ENCODE measurements at places on chromosomes 12 and 14.

DNA sequence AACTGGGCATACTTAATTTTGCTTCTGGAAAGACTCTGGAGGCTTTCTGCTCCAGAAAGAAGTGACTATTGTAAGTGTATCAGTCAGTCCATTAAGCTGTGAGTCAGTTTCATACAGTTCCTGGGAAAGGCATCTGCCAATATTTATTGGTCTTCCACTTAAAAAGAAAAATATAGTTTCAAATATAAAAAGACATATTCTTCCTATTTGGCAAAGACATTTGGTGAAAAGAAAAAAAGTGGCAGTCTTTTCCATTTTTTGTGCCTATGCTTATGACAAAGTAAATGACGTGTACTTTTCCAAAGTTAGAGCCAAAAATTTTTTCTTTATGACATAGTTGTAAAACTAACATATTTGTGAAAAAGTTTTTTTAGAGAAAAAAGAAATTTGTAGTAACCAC is 12.3 kb downstream of the TMEM30B start:
- no peak for DNase-seq

- no peak for DNase-seq
Observed at GRCh38 chr14:22417914-22418313, 171.1 kb downstream of the DAD1 start.

GRCh38 chr14:26332966-26333365 is 264.9 kb downstream of the NOVA1 start:
- no peak for DNase-seq

GRCh38 chr12:3281588-3282383 is 204.6 kb downstream of the TSPAN9 start:
- DNase-seq: no peak

- DNase-seq: no peak
Observed at GRCh38 chr12:11837216-11837934, 187.9 kb downstream of the ETV6 start.

DNA sequence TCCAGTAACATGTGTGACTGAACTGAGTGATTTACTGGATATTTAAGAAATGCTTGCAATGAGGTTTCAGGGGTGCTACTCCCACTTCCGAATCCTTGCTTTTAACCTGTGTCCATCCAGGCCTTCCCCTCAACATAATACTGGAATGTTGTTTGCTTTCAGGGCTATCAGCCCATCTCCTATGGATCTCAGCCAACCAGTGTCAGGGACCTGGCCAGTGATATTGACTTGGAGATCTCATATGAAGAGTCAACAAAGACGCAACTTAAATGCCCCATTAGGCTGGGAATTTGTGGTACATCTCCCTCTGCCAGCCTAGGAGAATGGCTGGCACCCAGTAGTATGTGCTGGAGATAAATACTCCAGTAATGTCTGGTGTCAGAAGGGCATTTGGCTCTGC is 889 bp upstream of the IFT43 start:
- no peak for DNase-seq

GRCh38 chr12:51721282-51721940 is 127.1 kb downstream of the FIGNL2 start:
- DNase-seq: no peak

DNA sequence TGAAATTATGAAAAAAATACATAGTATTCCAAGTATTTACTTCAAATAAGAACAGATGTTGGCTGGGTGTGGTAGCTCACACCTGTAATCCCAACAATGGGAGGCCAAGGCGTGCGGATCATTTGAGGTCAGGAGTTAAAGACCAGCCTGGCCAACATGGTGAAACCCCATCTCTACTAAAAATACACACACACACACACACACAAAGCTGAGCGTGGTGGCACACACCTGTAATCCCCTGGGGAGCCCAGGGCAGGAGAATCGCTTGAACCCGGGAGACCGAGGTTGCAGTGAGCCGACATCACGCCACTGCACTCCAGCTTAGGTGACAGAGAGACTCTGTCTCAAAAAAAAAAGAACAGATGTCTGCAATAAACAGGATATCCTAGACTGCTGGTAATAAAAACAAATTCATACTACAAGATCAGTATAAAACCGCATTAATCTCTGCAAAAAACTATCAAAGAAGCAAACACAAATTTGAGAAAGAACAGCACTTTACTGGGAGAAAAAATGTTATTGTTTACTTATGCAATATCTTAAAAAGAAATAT is 23.8 kb downstream of the EEA1 start:
- no peak for DNase-seq

DNA sequence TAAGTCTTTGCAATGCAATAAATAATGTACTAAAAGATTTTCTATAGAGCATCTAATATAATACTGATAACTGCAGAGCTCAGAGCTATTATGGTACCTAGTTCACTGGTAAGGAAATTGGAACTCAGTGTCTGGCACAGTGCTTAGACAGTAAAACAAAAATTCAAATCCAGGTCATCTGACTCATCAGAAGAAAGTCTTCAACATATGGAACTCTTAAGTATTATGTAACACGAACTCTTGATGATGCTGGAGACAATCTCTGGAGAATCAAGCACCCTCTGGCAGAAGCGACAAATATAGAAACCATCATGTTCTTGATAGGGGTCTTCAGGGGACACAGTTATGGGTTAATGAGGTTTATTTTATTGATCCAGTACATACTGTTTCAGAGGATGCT is 37.3 kb upstream of the TRHDE start:
- no peak for DNase-seq

DNA sequence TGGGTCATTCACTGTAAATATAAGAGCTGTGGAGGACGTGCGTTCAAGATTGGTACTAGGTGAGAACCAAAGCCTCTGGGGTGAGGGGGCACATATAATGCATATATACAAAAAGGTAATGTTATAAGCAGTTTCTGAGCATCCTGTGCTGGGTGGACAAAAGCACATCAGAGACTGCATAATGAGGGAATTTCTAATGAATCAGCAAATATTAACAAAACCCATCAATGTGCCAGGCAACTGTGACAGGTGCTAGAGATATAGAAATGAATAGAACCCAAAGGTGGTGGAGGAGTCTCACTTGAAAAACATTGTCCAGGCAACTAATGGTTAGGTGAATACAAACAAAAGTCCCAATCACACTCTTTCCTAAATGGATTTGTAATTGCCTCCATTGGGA is 74.7 kb downstream of the GPR65 start:
- no peak for DNase-seq

DNA sequence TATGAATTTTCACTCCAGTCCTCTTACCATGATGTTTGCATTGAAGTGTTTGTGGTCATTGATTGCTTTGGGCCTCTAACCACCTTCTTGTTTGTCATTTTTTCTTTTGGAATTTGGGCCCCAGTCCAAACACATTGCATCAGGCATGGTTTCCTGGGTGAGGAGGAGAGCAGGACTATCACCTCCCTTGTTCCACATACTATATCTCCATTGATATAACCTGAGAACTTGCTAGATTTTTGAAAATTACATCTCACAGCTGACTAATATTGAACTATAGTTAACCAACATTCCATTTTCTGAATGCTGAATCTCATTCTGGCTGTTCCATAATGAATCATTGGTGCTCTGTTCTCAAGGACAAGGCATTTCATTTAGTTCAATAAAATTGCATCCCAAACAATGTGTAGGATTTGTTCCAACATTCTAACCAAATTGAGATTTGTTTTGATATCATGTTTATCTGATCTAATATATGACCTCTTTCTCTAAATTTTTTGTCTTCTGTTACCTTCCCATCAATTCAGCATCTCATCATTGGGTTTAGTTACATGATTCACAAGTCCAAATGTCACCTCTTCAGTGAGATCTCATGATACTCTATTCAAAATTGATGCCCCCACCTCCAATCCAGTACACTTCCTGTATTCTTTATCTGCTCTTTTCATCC is 329.0 kb downstream of the ZFP36L1 start:
- no peak for DNase-seq

- DNase-seq: no peak
Observed at GRCh38 chr12:91819132-91819447, 326.6 kb downstream of the BTG1 start.

- no peak for DNase-seq
Observed at GRCh38 chr12:4526923-4527546, 11.7 kb upstream of the RAD51AP1 start.

- no peak for DNase-seq
Observed at GRCh38 chr12:109591041-109591440, 17.4 kb downstream of the MVK start.

DNA sequence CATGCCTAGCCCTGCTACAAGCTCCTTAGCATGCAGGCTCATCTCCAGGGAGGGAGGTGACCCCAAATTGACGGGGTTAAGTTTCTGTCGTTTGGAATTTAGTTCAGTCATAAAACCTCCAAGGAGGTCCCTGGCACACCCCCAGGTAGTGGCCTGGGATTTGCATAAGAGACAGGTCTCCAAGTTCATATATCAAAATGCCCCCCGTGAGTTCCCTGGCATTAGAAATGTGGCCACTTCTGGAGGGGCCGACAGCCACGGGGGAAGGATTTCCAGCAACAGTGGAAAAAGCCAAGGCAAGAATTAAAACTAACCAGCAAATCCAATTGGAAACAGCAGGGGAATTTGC is 228.8 kb downstream of the BCL11B start:
- DNase-seq: no peak

DNA sequence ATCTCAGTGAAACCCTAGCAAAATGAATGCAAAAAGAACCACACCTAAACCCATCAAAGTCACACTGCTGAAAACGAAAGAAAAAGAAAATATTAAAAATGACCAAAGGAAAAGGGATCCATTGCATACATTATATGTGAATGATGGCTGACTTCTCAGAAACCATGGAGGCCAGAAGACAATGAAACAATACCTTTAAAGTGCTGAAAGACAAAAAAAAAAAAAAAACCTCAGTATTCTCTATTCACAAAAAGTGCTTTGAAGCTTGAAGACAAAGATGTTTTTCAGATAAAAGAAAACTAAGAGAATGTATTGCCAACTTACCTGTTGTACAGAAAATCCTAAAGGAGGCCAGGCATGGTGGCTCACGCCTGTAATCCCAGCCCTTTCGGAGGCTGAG is 4.5 kb upstream of the EVL start:
- no peak for DNase-seq

DNA sequence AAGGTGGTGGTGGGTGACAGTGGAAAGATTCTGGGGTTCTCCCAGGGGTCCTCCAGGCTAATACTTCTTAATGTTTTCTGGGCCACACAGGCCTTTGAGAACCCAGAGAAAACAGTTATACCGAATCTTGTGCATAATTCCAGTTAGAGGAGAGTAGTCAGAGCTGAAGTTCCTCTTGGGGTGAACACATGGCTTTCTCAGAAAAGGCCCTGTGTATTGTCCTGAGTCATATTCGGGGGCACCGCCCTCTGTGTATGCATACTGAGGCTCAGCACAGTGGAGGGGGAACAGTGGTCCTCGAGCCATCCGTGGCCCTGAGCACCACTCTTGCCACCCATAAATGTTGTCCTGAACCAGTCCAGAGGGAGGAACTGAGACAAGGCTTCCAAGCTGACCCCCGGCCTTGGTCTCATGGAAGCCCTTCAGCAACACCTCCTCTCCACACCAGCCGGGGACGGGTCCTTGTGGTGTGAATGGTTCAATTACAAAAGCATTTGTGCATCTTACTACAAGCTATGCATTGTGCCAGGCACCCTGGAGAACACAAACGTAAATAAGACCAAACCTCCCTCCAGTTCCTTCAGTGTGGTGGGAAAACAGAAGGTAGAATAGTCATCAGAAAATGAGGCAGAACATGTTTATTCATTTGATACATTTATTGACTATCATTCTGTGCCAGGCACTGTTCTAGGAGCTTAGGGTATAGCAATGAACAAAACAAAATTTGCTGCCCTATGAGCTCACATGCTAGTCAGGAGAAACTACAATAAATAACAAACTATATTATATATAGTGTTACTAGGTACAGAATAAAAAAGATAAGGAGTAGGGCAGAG is 9.9 kb downstream of the DHRS2 start:
- no peak for DNase-seq

- DNase-seq: no peak
Observed at GRCh38 chr12:41612892-41613557, 424.9 kb downstream of the PDZRN4 start.

DNA sequence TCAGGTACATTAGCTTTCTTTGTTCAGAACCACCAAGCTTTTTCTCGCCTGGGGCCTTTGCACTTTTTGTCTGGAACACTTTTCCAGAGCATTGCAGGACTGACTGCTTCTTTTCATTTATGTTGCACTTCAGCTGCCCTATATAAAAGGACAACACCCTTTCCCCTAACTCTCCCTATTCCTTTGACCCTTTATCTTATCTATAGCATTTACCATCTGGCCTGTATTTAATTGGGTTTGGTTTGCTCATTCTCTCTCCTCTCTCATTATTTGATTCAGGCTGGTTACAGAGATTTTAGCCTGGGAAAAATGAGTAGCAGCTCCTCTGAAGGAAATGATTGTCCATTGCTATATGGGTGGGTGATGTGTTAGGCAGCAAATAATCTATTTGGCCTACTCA is 165.4 kb downstream of the KICS2 start:
- DNase-seq: no peak

- no peak for DNase-seq
Observed at GRCh38 chr14:36805131-36805559, 143.5 kb downstream of the PAX9 start.

DNA sequence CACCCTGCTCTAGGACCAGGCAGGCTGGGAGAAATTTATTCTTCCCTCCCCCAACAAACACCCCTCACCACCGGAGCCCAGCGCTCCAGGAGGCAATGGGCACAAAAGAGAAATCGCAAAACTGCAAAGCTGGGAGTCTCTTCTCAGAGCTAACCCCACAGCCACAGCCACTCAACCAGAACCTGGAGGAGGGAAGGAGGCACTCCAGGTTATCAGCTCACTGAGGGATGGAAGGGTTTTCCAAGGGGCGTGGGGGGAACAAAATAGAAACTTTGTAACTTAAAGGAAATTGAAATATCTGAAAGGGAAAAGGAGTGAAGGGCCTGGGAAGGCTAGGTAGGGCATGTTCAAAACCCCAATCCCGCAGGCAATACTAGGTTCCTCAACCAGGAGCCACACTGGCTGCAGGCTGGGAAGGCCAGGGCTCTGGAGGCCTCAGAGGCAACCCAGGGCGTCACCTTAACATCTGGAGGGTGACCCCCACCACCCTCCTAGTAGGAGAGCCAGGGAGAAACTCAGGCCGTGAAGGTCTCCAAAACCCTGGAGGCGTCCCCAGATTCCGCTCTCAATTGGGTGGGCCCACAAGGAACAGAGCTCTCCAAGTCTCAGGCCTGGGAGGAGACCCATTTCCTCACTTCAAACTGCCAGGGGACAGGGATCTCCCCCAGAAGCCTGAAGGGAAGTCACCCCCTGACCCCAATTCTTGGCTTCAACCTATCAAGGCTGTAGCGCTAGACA is 3.2 kb downstream of the KDM2B start:
- no peak for DNase-seq

DNA sequence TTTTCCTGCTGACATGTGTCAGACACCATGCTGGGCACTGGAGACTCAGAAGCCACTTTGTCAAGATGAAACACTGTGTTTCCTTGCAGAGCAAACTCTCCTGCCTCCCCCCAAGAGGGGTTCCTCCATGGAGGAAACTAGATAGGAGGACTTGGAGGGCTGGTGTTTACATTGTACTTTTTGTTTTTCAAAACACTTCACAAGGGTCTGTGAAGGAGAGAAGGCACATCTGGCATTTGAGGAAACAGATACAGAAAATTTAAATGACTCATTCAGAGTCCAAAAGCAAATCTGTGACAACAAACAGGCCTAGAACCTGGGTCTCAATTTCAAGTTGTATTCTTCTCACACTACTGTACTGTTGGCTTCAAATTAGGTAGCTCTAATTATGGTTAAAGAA is 6.7 kb upstream of the CDKL1 start:
- DNase-seq: no peak

Data from substantia nigra (tissue), 51 donors.